ENCODE measurements at places on chromosomes 2 and 18. TPM values are rescaled to one million over a fixed set of nuclear protein-coding genes. Genes with fewer than 3 reads are reported as not detected.

GRCh38 chr2:69642709-69643601 lies 584 bp downstream of the AAK1 start:
- peaks cover 4% of the 10 kb centered on the region for H3K27me3 ChIP-seq
- peaks cover 20% of the 10 kb centered on the region for H3K4me1 ChIP-seq
- peak overlapping the region; percentile 98 for H3K4me3 ChIP-seq
- peak overlapping the region; percentile 95 for H3K27ac ChIP-seq

DNA sequence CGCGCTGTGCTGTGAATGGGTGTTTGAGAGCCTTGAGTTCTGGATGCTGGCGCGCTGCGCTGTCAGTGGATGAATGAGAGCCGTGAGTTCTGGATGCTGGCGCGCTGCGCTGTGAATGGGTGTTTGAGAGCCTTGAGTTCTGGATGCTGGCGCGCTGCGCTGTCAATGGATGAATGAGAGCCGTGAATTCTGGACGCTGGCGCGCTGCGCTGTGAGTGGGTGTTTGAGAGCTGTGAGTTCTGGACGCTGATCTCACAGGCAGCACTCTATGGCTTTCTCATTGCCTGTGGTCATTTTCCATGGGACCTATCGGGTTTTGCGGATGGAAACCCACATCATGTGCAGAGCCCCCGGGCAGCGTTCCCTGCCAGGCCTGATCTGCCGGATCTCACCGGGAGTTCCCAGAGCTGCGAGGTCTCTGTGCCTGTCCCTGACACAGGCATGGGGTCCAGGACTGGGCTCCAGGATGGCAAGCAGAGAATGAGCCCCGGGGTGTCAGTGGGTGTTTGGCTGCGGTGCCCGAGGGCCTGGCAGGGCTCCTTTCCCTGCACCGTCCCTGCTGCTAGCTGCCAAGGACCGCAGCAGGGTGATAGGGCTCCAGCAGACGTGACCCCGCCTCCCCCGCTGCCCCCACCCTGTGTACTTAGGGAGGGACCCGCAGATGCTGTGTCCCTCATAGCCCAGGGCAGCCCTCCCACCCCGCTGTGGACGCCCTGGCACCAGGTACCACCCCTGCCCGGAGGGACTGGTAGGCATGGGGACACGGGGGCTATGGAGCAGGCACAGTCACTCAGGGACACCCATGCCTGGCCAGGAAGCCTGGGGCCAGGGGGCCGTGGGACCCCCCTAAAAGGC lies 9.7 kb downstream of the PDCD1 start:
- H3K4me3 ChIP-seq: no peak overlapping the region
- peak; percentile 22 for DNase-seq
- no peak overlapping the region for H3K27ac ChIP-seq
- H3K27me3 ChIP-seq: peaks cover 12% of the 10 kb centered on the region
- peaks cover 1% of the 10 kb centered on the region for H3K4me1 ChIP-seq
- peaks cover 5% of the 10 kb centered on the region for H3K36me3 ChIP-seq

KCNG2 gene
- total RNA-seq: 1.6 TPM

EML6 gene
- 0.91 TPM for total RNA-seq

Measured in glutamatergic neuron (in vitro differentiated cells).